ENCODE measurements at places on chromosomes 5 and 9. TPM values are rescaled to one million over a fixed set of nuclear protein-coding genes. Genes with fewer than 3 reads are reported as not detected.
A peak's percentile ranks its signal among the peaks of the same experiment; 100 is the strongest.

DNA sequence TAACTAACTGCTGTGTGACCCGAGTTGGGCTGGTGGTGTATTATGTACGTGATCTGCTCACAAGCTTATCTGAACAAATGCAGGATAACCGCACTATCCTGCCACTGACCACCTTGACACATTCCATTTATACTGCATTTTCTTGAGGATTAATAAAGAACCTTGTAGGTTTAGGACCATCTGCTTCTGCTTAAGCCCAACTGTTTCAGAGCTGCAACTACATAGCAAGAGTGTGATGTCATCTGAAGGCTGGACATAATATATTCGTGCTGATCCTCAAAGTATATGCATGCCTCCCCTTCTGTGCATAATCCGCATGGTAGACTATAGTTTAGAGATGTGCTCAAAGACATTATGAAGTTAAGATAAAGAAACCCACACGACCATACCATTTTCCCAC, 435.9 kb downstream of the BNC2 start:
- no peak for DNase-seq

GRCh38 chr9:120689860-120690259, 24.4 kb downstream of the MEGF9 start:
- no peak for DNase-seq

DNA sequence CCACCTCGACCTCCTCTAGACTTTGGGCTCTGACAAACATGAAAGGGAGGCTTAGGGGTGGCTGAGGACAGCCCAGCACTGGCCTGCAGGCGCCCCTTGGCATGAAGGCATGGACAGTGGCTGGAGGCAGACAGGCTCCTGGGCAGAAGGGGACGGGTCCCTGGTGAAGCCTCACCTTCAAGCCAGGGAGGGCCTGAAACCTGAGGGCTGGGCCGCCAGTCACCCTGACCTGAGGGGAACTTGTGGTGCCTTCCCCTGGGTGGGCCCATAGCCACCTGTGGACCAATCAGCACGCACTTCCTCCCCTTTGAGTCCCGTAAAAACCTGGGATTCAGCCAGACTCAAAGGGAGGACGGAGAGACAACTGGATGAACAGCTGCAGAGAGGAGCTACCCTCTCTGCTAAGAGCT, 90.4 kb upstream of the PUM3 start:
- no peak for DNase-seq

Gene PCDHB6
- not detected for total RNA-seq

Gene IFNE
- 4.7 TPM for total RNA-seq

GRCh38 chr5:171131497-171131896, 177.6 kb upstream of the TLX3 start:
- DNase-seq, result no peak

DNA sequence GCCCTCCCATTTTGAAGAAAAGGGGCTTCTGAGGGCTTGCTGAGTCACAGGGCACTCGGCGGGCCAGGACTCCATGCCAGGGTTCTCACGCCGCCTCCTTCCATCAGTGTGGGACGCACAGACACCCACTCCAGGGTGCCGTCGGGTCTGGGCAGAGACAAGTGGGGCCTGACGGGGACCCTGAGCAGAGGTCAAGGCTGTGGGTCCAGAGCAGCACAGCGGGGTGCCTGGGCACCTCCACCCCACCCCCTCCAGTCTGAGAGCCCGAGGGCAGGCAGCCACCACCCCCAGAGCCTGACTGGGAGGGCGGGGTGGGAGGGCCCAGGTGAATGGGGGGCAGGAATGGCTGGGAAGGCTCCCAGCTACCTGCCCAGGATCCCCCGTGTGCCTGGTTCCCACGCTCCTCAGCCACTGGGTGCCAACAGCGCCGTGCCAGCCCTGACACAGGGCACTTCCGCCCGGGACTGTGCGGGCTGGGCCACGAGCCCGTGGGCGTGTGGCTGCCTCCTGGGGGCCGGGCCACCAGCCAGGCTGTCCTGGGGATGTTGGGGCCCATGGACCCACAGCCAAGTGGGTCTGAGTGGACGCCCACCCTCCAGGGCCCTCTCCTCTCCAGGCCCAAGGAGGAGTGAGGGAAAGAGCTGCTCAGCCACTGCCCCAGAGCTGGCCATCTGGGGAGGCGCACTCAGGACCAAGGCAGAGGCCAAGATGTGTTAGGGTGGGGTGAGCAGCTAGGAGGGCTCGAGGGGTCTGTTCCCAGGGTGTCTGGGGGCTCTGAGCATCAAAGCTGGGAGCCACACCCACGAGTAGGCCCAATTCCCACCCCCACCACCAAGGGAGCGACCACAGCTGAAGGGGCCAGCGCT, 10.1 kb upstream of the NRARP start:
- peak; percentile 53 for DNase-seq

- no peak for DNase-seq
Measured at GRCh38 chr5:33184367-33184766, 256.4 kb upstream of the TARS1 start.

Gene AFAP1L1
- total RNA-seq, result 9.6 TPM

GRCh38 chr9:128540634-128541360, 11.6 kb upstream of the SPTAN1 start:
- no peak for DNase-seq

Gene SMAD5
- total RNA-seq, result 50.6 TPM

Gene DMRTA1
- 1.1 TPM for total RNA-seq

GRCh38 chr5:4614088-4614487, 526.0 kb upstream of the ADAMTS16 start:
- DNase-seq, result no peak

Gene RNF180
- total RNA-seq, result not detected

Gene SLC34A1
- total RNA-seq, result not detected

DNA sequence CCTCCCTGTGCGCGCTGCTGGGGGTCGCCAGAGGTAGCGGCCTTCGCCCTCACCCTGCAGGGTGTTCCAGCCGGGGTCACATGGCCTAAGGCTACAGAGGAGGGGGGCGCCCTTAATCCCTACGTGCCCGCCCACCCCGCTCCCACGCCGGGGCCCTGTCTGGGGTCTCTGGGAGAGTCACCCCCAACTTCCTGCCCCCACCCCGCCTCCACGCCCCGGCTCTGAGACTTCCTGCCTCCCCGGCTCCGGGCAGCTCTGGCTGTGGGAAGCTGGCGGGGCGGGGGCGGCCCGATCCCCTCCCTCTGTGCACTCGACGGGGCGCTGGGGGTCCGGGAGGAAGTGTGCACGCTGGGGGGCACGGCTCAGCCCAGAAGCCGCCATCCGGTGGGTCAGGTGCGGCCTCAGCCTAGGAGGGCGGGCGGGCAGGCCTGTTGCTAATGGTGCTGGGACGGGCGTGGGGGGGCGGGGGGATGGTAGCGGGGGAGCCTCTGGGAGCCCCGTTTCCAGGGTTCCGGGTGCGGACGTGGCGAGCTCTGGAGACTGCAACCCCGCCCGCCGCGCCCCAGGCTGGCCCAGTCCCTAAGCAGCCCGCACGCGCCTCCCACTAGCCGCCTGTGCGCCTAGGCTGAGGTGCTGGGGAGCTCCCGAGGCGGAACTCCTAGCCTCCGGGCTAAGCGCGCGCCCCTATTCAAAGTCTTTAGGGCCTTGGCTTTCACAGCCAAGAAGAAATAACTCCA, 61.6 kb downstream of the CXXC5 start:
- no peak for DNase-seq

Gene ANKRD20A1
- not detected for total RNA-seq

Gene DNAJC25
- 7.9 TPM for total RNA-seq

- no peak for DNase-seq
Measured at GRCh38 chr5:127096328-127096993, 23.2 kb upstream of the C5orf63 start.

Gene CYSRT1
- 9.0 TPM for total RNA-seq

DNA sequence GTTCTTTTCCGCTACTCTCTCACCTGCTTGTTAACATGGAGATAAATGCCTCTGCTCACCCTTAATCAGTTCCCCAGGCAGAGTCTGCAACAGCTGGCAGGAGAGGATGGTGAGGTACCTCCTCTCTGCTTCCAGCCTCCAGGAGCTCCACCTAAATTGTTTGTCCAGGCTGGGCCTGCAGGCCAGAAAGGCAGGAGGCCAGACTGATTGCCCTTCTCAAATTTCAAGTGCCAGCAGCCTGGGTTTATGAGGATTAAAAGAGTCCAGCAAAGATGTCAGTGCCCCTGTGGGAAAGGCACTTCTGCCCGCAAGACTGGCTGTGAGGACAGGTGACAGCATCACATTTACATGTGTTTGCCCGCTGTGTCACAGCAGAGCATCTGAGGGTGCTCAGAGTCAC, 19.8 kb downstream of the CORO2A start:
- DNase-seq, result peak; percentile 93

DNA sequence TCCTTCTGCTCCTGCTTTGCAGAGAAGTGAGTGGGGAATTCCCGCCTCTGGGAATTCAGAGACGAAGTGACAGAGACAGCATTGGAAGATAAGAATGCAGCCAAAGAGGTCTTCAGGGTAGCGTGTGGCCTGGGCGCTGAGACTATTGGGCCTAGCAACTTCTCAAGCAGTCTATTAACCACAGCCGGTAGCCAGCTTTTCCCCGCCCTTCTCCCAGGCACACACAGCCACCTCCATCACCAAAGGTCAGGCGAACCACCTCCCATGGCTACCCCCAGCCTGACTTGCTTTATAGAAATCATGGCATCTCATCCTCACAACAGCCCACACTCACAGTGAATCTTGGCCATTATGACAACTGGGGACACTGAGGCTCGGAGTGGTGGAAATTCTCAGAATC, 124.2 kb downstream of the KCNIP1 start:
- DNase-seq, result no peak

DNA sequence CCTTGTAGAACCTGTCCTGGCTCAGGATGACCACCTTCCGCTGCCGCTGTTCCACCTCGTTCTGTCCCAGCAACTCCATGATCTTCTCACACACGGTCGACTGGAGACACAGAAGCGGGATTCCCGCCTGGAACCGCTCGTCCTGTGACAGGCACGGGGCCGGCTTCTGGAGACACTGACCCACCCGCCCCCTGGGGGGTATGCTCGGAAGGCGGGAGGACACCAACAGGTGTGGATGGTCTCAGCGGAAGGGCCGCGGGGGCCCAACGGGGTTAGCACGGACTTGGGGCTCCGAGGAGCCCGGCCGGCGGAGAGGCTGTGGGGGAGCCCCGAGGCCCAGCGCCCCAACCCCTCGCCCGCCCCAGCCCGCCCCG, 530 bp downstream of the UCK1 start:
- DNase-seq, result peak; percentile 45

DNA sequence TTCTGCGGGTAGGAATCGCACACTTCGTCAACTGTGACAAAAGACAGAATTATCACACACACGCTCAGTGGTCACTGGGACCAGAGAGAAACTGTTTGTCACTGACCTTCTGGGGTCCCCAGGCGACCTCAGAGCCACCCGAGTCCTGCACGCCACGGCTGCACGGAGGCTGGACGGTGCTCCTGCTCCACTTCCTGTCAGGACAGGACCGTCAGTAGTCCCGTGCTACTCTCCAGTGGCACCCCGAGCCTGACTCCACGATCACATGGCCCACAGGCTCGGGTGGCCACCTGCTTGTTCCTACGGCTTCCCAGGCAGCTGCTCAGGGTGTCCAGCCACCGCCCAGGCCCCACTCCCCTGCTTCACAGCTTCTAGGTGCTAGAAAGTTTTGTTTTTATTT, 17.9 kb downstream of the MRNIP start:
- no peak for DNase-seq

DNA sequence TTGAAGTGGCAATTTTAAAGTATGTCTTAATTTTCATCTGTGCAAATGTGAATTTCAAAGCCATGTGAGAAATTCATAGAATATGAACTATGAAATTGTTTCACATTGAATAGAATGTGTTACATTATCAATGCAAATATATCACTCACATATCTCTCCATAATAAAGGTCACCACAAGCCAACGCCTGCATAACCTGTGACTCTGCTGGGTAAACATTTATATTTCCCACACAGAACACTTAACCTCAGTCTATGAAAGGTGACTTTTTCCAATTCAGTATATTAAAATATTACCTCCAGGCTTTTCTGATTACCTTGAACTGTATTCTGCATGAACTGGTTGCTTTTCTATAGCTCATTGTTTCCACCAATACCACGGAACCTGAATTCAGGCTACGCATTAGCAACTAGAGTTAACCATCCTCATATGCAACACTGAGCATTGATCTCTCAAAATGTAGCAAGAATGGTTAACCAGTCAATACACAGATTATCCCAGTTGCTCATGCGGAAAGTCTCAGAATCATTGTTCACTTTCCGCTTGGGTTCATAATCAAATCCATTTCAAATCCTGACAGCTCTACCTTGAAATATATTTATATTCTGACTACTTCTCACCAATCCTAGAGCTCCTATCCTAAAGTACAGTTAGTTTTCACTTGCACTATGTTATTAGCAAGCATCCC, 126.6 kb upstream of the TYRP1 start:
- no peak for DNase-seq

DNA sequence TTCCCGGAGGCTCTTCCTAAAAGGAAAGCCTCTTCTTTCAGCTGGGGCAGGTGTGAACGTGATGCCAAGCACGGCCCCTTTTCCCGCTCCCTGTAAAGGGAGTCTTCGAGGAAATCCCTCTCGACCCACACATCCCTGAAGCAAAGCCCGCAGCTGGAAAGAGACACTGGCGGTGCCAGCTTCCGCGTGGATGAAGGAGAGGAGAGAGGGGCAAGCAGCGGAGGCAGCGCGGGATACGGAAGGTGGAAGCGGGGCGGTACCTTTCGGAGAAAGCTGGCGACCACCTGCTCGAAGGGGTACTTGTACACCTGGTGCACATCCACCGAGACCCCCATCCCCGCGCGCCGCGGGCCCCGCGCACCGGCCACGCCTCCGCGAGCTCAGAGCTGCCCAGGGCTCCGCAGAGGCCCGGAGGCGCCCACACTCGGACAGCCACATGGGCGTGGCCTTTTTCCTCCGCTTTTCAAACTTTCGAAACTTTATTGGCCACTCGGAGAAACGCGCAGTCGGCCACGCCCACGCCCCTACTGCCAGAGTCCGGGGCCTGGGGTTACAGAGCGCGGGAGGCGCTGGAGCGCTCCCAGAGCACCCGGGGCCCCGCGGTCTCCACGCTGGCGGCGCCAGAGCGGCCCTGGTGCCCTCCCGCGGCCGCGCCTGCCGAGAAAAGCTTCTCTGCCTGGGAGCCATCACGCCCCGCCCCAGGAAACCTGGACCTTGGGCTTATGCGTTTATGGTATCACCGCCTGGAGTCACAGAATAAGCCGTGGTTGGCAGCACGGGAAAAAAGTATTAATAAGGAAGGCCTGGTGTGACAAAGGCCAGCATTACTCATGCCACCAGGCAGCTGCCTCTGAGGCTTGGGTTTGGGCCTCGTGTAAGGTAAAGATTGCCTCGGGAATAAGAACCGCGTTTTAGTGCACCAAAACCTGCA, at the start of gene PRELID2:
Gene PRELID2, minus strand, starts transcription at position 426 of the 931 bp plus-strand sequence. Its CDS starts 91 bp downstream, at position 335.
- DNase-seq, result peak; percentile 94

DNA sequence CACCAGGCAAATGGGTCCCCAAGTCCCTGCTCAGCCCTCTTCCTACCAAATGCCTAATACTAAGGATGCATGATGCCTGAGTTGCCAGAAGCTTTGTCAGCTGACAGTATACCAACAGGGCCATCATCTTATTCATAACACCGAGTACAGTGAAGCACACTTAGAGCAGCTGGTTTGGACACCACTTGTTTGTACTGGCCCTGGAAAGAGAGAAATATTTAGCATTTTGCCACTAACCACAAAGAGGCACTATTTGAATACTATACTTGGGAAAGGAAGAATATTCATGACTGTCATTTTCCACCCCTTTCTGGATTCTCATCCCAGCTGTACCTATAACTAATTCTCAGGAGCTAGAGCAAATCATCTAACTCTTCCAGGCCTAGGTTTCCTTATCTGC, 364.4 kb upstream of the KIF2A start:
- DNase-seq, result no peak

Data from PC-9 (cell line).